ENCODE measurements at places on chromosomes 2 and 18. TPM values are rescaled to one million over a fixed set of nuclear protein-coding genes. Genes with fewer than 3 reads are reported as not detected.

- no peak for DNase-seq
Observed at GRCh38 chr2:97678298-97678697, 8.8 kb downstream of the C2orf92 start.

- DNase-seq = no peak
Observed at GRCh38 chr2:108267101-108267500, 21.6 kb upstream of the SULT1C2 start.

- DNase-seq = no peak
Observed at GRCh38 chr2:118911936-118912335, 30.1 kb upstream of the MARCO start.

GRCh38 chr2:36476411-36476810 is 120.8 kb downstream of the CRIM1 start:
- no peak for DNase-seq

DNA sequence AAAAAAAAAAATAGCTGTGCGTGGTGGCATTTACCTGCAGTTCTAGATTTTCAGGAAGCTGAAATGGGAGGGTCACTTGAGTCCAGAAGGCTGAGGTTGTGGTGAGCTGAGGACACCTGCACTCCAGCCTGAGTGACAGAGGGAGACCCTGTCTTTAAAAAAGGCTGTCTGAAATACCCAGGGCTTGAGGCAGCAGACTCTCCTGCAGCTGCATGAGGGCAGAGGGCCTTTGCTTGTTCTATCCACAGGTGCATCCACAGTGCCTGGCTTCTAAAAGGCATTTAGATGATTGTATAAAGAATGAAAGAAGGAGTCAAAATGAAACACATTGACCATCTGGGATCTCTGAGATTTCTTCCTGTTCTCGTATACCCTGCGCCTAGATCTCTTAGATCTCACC is 152.9 kb downstream of the MGAT5 start:
- DNase-seq = no peak

- no peak for DNase-seq
Observed at GRCh38 chr2:168097431-168097830, 150.0 kb downstream of the STK39 start.

DNA sequence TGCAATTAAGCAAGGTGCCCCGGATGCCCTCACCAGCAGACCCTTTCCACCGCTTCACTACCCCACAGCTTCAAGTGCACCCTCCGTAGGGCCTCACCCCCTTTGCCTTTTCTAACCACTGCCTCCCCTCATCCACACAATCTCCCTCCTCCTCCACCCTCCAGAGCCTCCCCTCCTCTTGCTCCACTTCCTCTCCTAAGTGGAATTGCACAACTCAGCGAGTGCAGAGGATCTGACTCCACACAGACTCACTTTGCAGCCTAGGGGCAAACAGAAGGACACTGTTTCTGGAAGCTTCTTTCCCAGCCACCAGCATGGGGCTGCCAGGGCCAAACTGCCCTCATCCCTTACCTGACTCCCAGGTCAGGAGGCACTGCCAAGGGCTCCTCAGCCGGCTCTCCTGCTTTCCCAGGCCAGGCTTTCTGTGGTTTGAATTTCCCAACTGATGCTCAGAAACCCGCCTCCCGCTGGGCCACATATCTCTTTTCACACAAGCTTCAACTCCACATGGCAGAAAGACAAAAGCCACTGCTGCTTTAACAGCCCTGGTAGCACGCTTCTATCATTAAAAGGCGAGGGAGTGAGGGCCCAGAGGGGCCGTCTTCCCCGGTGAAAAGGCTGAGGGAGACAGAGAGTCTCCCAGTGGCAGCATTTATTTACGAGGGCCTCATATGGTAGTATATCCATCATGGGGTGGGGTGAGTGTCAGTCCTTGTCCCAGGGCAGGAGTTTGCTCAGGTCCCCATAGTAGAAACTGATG is 74.7 kb upstream of the MGAT4A start:
- DNase-seq = no peak

GRCh38 chr2:37154785-37155184 is 2.0 kb downstream of the EIF2AK2 start:
- no peak for DNase-seq

GRCh38 chr2:127844973-127845372 is 13.0 kb downstream of the POLR2D start:
- DNase-seq = no peak

- no peak for DNase-seq
Observed at GRCh38 chr18:39752351-39752750, 2186.8 kb upstream of the CELF4 start.

DNA sequence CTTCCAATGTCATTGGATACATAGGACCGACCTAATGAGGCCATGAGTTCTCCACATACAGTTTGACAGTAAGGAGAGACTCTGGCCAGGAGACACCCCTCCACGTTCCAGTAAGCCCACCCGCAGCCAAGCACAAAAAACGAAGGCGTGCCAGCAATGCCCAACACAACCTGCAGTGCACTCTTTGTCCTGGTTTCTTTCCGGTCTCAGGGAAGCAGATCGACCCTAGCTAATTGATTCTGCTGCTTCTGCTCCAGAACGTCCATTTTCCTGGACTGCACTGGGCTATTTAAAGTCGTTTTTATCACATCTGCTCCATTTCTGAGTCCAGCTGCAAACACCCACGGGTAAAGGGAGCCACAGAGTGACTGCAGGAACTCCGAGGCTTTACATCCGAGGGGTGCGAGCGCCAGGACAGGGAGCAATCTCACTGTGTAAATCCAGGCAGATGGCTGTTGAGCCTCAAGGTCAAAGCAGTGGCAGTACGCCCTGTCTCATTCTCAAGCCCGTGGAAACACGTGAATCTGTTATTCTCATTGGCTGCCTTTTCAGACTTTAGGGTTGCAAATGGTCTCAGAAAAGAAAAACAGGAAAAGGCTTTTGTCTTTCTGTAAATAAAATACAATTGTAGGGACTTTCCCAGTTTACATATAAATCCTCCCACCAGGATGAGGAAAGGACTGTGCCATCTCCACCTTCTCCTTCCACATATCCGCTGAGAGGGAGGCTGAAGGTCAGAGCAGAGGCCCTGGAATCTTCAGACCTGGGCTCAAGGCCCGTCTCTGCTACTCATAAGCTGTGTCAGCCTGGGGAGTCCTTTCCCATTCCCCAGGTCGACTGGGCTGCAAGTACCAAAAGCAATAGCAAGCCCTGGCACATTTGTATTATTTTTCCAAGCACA is 40.7 kb downstream of the TMEM163 start:
- no peak for DNase-seq

GRCh38 chr2:107402330-107402729 is 424.4 kb upstream of the RGPD4 start:
- DNase-seq = no peak

DNA sequence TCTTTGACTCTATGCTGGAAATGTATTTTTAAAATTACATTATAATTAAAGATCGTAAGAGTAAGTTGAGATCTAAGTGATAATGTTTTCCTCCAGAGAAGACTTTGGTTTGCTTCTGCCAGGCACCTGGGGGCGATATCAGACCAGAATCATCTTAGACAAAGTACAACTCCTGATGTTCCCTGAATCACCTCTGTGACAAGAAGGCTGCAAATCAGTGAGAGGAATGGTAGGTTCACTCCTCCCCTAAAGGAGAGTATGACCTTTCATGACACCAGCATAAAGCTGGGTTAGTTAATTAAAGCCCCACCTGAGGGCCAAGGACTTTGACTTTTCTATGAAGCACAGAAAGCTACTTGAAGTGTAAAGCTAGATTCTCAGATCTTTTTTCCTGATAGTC is 114.4 kb upstream of the DTNA start:
- DNase-seq = no peak

DNA sequence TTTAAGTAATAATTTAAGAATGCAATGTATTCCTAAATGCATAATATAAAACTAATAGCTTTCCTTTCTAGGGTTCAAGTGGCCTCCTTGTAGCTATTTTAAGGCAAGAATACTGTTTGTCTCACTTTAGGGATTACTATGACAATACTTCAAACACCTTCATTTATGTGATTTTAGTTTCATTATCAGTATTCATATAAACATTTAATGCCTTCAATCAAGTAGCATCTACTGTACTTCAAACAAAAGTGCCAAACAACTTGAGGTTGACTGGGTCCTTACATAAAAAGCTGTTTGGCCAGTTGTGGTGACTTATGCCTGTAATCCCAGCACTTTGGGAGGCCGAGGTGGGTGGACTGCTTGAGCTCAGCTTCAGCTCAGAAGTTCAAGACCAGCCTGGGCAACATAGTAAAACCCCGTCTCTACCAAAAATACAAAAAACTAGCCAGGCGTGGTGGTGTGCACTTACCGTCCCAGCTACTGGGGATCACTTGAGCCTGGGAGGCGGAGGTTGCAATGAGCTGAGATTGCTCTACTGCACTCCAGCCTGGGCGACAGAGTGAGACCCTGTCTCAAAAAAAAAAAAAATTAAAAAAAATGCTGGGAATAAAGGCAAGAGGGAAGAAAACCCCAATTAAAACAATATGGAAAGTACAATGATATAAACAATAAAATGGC is 9.3 kb downstream of the MEX3C start:
- DNase-seq = no peak

DNA sequence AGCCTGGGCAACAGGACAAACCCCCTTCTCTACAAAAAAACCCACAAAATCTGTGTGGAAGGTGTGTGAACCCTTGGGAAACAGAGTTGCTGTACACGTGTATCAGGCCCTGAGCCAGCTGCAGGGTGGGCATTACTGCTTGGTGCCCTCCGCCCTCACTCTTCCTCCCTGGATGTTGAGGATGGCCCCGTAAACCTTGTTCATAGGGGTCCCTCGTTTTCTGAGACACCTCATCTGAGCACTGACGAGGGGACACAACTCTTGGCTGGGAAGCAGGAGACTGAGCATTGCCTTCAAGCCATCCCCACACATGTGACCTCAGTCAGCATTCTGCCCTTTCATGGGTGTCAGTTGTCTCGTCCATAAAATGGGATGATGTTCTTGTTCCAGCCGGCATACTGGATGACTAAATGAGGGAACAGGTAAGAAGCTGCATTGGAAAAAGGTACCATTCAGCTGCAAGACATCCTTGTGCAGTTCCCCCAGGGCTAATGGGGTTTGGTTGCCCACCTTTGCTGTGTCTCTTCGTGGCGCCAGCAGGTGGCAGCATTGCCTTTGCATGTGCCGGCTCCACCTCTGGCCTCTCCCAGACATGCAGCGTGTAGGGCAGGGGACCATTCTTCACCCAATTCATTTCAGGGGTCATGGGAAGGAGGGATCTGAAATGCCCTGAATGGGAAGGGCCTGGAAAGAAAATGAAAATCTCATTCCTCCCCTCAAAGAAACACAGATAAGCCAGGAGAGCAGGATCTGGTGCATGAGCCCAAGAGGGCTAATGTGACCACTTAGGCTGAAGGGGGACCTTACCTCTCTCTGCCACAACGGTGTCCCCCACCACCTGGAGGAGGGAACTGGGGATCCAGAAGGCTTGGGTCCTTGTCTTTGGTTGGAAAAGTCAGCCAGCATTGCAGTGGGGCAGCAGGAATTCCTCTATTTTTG is 36.4 kb upstream of the HAAO start:
- peak; percentile 74 for DNase-seq

Gene TMEM178A
- total RNA-seq = 1.7 TPM

Gene CPO
- not detected for total RNA-seq

Gene SLC19A3
- total RNA-seq = 0.62 TPM

Gene FAM110C
- 4.1 TPM for total RNA-seq

Measured in heart left ventricle (tissue), 16 donors.